ENCODE measurements at places on chromosomes 12 and 14.

GRCh38 chr14:102545461-102546265 is 36.1 kb upstream of the ANKRD9 start:
- DNase-seq = peak; percentile 33

- peak; percentile 83 for DNase-seq
Measured at GRCh38 chr14:79584679-79585078, 626.6 kb downstream of the DIO2 start.

GRCh38 chr12:95962222-95962621 is 19.1 kb downstream of the AMDHD1 start:
- no peak for DNase-seq

GRCh38 chr12:8907513-8907912 is 6.8 kb upstream of the PHC1 start:
- no peak for DNase-seq

GRCh38 chr12:109982210-109982609 is 14.0 kb downstream of the GIT2 start:
- DNase-seq = peak; percentile 49

- no peak for DNase-seq
Measured at GRCh38 chr12:107560165-107560898, 125.3 kb upstream of the PWP1 start.

- DNase-seq = no peak
Measured at GRCh38 chr12:125185311-125185739, 120.1 kb downstream of the AACS start.

DNA sequence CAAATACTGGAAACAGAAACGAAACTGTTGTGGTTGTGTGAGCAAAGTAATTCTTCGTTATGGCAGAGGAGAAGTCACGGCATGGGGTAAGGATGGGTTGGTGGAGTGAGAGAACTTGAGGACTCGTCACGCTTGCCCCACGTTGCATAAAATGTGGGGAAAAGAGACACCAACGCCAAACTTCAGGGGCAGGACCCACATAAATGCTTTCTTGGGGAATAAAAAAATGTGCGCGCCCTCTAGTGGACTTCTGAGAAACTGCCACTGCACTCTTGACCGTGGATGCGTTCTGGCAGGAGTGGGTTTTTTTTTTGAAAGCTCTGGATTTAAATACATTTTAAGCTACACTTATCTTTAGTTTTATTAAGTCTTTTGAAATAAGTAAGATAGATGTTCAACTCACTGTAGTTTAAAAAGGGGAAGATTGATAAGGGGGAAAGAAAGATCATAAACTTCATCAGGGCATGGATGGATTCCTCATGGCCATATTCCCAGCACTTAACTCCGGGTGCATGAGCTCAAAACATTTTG is 4.1 kb upstream of the IGF1 start:
- no peak for DNase-seq

DNA sequence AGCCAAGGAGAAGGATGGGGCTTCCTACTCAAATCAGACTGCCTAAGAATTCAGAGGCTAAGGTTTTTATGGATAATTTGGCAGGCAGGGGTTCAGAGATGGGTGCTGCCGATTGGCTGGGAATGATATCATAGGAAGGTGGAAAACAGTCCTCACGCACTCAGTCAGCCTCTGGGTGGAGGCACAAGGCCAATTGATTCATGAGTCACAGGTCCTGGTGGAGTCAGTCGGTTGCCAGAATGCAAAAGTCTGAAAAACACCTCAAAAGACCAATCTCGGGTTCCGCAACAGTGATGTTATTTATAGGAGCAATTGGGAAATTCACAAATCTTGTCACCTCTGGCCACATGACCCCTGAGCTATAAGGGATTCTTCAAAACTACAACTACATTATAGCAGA is 105.5 kb downstream of the GXYLT1 start:
- no peak for DNase-seq

GRCh38 chr12:113601656-113602263 is 130.1 kb upstream of the LHX5 start:
- no peak for DNase-seq

GRCh38 chr12:57133916-57134315 is 5.6 kb downstream of the LRP1 start:
- DNase-seq = no peak

DNA sequence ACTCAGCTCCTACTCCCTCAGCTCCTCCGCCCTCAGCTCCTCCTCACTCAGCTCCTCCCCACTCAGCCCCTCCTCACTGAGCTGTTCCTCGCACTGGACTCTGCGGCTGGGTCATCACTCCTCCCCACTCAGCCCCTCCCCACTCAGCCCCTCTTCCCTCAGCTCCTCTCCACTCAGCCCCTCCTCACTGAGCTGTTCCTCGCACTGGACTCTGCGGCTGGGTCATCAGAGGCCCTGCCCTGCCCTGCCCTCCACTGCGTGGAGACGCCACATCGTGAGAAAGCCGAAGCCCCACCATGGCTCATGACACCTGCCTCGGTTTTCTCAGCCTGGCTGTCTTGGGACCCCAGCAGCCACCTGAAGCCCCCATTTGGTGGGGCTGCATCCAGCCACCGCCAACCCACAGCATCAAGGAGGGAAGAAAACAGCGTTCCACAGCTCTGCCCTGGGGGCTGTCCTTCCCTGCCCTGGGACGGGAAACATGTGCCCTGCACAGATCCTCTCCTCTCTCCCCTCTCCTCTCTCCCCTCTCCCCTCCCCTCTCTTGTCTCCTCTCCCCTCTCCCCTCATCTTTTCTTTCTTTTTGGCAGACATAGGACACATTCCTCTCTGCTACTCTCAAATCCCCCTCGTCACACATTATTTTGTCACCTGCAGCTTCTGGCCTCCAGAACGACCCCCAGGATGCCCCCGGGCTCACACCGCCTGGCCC is 17.7 kb downstream of the NOC4L start:
- DNase-seq = no peak

DNA sequence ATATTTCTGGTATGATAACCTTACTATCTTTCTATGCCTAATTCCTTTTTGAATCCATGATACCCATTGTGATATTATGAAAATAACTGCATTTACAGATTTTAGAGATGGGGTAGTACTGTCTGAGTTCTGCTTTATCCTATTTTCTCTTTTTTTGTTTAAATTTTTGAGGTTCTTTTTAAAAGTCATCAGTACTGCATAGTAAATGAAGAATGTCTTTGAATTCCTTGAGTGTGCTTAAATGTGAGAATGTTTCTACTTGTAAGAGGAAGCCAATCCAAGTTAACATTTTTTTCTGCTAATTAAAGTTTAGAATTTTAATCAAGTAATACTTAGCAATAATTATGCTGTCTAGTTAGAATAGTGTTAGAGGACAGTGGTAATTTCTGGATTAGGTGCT is 474.6 kb downstream of the PCNX1 start:
- no peak for DNase-seq

DNA sequence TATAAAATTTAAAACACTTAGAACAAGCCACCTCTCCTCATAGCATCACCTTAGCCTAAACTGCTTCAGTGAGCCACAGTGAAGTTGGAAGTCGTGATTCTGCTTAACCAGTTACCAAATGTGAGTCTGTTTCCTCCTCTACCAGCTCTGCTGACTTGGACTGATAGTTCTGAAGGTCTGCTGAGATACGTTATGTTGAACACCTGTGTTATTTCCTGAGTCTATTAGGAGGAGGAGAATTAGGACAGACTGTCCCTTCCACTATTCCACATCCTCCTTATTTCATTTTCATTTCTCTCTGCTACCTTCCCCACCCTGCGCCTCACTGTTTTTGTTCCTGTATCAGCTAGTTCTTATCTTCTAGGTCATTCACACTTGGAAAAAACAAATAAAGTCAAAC is 2.4 kb downstream of the SLC2A14 start:
- DNase-seq = no peak

GRCh38 chr14:51444353-51445000 is 204.4 kb downstream of the TMX1 start:
- no peak for DNase-seq

DNA sequence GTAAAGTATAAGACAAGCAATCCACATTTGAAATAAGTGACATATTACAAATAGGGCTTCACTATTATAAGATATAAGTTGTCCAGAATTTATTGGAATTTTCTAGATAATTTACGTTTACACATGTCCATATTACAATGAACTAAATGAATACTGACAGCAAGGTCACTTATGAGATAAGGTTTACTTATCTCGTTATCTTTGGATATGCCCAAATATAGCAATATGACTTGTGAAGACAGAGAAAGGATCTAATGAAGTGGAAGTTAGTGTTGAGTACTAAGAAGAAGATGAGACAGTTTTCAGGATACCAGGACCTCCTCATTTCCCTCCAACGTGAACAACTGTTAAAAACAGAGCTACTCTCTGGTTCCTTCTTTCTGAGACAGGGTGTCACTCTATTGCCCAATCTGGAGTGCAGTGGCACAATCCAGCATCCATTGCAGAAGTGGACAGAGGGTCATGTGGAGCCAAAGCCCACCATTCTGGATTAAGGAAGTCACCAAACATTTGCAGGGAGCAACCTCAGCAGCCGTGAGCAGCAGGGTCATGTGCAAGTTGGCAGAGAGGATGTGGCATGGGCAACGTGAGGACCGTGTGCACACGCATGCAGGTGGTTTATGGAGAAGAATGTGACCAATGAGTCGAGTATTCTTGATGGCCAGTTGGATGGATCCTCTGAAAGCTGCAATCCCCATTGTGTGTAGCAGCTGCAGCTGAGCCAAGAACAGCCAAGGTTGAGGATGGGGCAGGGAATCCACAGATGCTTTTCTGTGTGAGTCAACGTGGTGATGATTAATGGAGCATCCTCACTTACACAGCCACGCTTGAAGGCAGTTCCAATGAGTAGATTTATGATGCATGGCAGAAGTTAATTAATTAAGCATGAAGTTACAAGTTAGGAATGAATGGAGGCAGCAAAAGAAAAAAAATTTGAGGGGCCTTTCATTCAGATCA is 111.0 kb downstream of the BICD1 start:
- peak; percentile 45 for DNase-seq

DNA sequence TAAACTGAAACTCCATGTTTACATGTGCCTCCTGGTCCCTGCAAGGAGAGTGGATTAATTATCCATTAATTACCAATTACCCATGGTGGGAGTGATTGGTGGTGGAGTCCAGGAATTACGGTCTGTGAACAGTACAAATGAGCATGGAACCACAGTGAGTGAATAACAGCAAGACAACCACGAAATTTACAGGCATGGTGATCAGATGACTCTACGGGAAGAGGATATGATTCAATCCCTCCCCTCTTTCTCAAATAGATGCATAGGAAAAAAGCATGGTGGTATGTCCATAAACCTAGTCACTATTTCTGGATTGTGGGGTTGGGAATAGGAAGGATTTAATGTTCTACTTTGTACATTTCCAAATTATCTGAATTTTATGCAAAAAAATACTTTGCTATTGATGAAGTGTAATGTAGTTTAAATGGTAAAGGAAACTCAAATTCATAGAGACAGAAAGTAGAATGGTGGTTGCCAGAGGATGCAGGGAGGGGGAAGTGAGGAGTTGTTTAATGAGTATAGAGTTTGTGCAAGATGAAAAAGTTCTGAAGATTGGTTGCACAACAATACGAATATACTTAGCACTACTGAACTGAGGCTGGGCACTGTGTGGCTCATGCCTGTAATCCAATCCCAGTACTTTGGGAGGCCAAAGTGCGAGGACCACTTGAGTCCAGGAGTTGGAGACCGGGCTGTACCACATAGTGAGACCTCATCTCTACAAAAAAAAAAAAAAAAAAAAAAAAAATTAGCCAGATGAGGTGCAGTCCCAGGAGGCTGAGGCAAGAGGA is 41.2 kb upstream of the C12orf75 start:
- peak; percentile 10 for DNase-seq

GRCh38 chr12:71438670-71439361 is 782 bp upstream of the LGR5 start:
- no peak for DNase-seq

Measured in BJ (cell line).